ENCODE measurements at places on chromosomes 3 and 15.

DNA sequence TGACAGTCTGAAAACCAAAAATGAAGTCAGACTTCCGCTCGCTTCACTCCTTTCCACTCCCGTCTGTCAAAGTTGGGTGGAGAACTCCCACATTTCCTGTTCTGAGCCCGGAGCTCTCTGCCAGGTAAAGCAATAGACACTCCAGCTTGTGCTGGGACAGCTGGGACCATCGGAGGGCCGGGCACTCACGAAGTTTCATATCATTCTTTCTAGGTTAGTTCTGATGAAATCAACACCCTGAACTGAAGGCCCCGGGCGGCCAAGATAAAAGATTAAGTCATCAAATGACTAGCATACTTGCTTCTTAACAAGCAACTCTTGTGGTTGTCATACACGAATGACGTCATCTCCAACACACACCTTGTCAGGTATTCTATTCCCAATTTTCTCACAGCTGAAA, 42.1 kb downstream of the MAGI1 start:
- no peak for DNase-seq

GRCh38 chr3:186909078-186909853, 21.1 kb upstream of the ST6GAL1 start:
- no peak for DNase-seq

GRCh38 chr15:68725736-68726135, 95.0 kb downstream of the ANP32A start:
- DNase-seq: no peak

DNA sequence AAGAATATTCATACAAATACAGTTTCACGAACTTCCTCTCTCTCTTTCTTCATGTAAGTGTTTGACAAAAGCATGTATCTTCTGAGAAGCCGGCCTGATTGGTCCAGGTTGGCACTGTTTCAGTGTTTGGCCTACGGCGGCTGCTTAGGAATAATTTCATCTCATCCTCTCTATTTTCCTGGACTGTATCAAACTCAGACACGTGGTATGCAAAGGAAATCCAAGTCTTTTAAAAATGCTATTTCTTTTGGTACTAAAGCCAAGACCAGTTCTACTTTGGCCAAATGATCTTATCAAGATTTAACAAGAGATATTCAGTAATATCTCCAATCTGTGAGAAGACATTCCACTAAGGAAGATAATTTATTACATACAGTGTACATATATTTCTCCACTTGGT, 152.8 kb downstream of the TIGIT start:
- DNase-seq: no peak

DNA sequence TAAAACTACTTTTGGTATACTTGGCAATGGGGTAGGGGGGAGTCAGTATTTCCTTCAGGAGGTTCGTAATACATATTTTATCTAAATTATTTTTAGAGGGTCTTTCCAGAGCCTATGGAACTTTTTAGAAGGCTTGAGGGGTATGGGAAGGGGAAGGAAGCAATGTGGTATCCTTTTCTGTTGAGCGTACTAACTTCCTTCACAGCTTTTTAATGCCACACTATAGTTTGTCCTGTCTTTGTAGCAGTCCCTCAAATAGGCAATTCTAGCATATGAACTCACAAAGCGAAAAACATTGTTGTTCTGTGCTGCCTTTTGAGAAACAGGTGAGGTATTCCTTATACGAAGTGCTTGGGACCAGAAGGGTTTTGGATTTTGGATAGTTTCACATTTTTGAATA, 22.3 kb upstream of the P2RY13 start:
- no peak for DNase-seq

DNA sequence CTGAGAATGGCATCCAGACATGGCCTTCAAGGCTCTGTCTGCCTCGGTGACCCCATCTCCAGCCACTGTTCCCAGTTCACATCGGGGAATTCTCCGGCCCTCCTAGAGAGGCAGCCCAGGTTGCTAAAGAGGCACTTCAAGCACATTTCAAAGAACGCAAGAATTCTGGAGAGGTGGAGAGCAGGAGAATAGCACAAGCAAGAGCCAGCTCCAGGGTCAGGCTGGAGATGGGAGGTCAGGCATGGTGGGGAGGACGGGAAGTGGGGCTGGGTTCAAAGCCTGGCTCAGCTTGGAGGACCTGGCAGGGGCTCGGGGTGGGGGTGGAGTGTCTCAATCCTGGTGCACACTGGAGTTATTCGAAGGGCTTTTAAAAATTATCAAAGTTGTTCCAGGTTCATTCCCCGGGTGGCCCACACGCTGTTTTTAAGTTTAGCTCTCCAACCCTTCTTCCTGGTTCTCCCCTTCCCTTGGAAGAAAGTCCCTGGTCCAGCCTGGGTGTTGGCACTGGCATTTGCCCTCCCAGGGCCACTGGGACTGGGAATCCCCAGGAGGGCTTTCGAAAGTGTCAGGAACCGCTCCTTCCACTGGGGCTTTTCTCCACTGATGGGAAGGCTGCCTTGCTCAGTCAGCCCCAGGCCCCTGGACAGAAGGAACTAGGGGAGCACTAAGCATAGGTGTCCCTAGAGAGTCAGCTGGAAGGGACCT, 35.8 kb downstream of the ZNF710 start:
- peak; percentile 84 for DNase-seq

DNA sequence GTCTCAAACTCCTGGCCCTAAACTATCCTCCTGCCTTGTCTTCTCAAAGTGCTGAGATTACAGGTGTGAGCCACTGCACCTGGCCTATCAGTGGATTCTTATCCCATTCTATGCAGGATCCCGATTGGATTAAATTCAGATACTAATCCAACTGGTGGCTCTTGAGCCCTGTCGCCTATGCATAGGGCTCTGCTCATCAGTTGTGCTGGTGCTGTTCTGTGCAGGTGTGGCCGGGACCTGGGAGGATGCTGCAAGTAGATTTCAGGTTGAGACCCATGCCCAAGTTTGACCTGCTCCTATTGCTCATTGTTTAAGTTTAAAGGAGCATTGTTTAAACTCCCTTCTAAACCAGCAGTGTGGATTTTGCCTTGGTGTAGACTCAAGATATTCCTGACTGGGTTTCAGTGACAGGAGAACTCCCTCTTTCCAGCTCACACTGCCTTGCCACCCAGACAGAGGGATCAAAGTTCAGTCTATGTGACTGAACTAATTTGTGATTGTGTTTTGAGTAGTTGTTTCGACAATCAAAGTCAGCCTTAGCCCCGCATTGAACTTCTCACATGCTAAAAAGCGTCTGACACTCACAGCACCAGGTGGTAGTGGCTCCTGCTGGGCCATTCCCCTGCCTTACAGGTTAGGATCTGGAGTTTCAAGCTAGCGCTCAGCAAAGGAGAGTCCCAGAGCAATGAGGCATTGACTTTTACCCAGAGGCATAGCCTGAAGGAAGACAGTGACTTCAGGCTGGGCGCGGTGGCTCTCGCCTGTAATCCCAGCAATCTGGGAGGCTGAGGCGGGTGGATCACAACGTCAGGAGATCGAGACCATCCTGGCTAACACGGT, 45.0 kb upstream of the PIK3CB start:
- no peak for DNase-seq

DNA sequence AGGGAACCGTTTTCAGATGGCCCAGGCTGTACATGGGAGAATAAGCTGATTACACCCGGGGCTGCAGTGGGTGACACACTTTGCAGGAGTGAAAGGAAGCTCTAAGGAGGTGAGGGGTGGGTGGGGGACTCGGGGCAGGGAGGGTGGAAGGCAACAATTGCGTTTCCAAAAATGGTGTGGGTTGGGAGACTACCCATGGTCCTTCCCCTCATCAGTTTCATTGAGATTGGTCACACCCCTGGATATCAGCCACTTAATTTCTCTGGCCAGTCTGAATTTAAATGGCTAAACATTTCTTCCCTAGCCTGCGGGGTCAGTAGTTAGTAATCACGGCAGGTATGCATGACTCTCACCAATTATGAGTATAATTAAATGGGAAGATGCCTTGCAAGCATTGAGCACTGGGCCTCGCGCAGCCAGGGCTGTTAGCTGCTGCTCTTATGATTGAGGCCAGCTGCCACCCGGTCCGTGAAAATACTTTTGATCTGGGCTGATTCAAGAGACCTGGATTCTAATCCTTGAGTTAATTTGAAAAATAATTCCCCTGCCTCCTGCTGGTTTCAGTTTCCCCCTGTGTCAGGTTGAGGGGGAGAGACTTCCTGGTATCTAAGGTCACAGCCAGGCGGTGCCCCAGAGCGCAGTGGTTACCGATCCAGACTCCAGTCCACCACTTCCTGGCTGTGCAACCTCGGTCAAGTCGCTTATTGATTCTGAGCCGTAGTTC, 23.3 kb downstream of the SLC6A6 start:
- DNase-seq: peak; percentile 70

GRCh38 chr15:38149315-38149714, 103.3 kb upstream of the SPRED1 start:
- DNase-seq: no peak

DNA sequence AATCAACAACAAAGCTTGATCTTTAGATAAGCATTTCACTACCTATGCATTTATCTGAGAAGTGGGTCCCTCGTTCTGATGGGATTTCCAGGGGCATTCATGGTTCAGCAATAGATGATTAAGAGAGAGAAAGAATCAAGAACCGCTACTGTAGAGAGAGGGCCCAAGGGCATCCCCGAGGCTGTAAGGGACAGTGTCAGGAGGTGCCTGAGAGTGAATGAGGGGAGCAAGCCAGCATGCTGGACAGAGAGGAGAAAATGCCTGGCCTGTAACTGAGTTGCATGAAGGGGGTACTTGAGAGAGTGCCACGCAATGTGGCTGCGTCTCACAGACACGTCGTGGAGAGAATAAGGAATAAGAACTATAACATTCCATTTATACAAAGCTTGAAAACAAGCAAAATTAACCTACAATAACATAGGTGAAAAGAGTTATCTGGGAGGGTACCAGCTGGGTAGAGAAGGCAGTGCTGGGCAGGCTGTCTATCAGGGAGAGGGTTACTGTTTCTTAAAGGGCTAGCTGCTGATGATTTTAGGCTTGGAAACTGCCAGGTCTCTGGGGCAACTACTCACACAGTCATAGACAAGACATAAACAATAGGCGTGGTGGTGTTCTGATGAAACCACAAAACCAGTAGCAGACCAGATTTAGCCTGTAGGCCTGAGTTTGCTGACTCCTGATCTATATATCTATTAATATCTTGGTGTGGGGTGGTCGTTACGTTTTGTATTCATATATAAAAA, 374.6 kb upstream of the CFAP20DC start:
- DNase-seq: no peak

- DNase-seq: no peak
Measured at GRCh38 chr3:188259596-188259995, 105.6 kb downstream of the LPP start.

- no peak for DNase-seq
Measured at GRCh38 chr3:28039234-28039633, 202.2 kb upstream of the CMC1 start.

DNA sequence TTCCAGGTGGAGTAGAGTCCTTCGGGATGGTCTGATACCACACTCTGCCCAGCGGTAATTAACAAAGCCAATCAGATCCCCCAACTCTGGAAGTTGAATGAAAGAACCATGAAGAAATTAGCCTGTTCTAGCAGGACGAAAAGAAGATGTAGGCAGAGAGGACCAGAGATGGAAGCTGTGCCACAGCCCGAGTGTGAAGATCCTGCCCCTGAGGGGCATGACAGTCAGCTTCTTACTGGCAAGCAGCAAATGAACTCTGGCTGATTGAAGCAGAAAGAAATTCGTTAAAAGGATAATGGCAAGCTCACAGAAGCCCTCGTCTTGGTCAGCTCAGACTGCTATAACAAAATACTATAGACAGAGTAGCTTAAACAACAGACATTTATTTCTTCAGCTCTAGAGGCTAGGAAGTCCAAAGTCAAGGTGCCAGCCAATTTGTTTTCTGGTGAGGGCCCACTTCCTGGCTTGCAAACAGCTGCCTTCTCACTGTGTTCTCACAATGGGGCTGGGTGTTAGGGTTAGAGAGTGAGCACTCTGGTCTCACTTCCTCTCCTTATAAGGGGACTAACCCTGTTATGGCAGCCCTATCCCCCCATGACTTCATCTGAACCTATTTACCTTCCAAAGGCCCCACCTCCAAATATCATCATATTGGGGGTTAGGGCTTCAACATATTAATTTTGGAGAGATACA, 307.1 kb downstream of the VPS13C start:
- DNase-seq: no peak

- no peak for DNase-seq
Measured at GRCh38 chr3:122923611-122924010, 104.0 kb downstream of the SEMA5B start.

GRCh38 chr15:59548501-59549226, 62.9 kb upstream of the GCNT3 start:
- no peak for DNase-seq

DNA sequence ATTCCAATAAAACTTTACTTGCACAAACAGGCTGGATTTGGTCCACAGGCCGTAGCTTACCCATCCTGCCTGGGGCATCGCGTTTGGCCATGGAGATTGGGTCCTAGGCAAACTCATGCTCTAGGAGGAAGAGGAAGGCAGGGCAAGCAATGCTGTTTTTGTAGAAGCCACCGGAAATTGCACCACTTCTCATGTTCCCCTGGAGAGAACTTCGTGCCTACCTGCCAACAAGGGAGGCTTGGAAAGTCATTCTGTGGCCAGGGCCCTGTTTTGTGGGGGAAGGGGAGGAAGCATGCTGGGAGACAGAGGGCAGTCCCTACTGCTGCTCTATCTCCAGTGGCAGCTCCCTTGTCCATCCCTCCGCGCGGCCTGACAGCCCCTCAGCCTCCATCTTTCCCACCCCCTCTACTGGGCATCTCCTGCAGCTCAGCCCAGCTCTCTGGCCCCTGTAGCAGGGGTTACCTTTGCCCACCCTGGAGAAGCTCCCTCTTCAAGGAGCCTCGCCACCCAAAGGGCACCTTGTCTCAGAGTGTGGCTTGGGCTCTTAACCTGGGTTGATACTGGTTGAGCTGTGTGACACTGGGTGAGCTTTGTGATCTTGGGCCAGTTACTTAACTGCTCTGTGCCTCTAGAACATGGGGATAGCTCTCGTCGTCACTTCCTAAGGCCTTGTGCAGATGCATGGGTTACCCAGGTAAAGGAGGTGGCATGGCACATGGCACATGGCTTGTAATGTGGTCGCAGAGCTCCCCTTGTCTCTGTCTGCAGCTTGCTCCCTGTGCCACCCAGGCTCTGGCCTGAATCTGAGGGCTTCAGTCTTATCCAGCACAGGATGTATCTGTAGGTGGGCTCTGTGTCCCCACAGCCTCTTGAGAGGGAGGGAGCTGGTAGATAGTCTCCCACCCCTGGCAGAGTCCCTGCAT, 6.1 kb downstream of the ABTB1 start:
- DNase-seq: no peak

DNA sequence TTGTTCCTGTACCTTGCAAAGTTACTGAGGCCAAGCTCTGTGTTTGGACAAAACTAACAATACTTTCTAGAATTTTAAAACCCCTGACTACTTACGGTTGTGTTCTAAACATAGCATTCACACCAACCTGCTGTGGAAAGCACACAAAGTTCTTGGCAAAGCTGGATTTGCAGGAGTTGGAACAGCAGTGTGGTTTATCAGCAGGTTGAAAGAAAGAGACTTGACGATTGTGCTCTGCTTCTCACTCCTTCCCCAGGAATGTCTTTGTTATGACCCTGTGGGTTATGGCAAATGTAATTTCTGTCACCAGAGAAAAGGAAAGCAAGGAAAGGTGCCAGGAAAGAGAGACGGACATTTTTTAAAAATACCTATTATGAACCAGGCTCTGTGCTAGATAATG, 165.5 kb upstream of the TGFBR2 start:
- no peak for DNase-seq

GRCh38 chr3:192187485-192188051, 539.8 kb downstream of the FGF12 start:
- no peak for DNase-seq

Data from left lung (tissue), 14 donors.